ENCODE measurements at places on chromosomes 4 and X.
A peak's percentile ranks its signal among the peaks of the same experiment; 100 is the strongest.

DNA sequence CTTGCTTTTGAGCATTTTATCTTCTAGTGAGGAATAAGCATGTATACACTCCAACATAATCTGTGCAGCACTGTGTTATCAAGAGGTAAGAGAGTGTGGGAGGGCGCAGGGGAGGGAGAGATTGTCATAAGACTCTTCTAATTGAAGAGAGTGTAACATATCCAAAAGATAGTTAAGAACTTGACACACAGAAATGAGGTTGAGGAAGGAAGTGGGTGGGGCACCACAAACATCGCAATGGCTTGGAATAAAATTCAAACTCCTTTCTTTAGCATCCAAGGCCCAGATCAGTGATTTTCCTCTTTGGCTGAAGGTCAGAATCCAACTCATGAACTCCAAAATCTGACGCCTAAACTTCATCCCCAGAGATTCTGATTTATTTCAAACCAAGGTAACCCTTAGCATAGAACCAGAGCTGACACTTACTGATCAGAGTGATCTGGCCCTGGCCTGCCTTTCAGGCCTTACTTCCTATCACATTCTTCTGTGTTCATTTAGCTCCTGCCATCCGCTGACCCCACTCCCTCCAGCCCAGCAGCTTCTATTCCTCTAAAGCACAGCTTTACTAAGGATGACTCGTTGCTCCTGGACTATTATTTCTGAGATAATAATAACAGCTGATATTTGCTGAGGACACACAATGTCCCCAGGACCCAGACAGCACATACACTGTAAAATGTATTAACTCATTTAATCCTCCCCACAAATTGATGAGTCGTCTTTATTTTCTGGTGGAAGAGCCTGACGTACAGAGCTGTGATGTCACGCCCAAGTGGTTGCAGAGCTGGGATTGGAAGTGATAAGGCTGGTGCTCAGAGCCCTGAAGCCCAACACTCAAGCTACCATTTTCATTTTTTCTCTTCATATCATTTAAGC lies 10.6 kb upstream of the CTSO start:
- DNase-seq, result no peak

- no peak for DNase-seq
Observed at GRCh38 chr4:91113130-91113706, 986.0 kb downstream of the CCSER1 start.

GRCh38 chr4:147984065-147984777 lies 252.3 kb downstream of the ARHGAP10 start:
- no peak for DNase-seq

- DNase-seq, result no peak
Observed at GRCh38 chr4:46947541-46947940, 38.5 kb upstream of the COX7B2 start.

- DNase-seq, result no peak
Observed at GRCh38 chrX:96170626-96171025, 514.0 kb upstream of the DIAPH2 start.

DNA sequence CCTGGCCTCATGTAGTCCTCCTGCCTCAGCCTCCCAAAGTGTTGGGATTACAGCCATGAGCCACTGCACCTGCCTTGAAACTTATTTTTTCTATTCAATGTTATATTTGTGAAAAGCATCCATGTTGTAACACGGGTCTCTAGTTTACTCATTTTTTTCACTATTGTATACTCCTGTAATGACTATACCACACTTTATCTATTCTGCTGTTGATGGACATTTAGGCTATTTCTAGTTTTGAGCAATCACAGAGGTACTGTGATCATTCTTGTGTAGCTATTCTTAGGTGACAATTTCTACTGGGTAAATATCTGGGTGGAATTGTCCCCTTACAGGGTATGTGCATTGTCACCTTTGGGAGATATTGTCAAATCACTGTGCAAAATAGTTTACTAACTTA lies 3.6 kb downstream of the DRP2 start:
- no peak for DNase-seq

GRCh38 chrX:10557166-10557565 lies 63.2 kb downstream of the MID1 start:
- DNase-seq, result no peak

DNA sequence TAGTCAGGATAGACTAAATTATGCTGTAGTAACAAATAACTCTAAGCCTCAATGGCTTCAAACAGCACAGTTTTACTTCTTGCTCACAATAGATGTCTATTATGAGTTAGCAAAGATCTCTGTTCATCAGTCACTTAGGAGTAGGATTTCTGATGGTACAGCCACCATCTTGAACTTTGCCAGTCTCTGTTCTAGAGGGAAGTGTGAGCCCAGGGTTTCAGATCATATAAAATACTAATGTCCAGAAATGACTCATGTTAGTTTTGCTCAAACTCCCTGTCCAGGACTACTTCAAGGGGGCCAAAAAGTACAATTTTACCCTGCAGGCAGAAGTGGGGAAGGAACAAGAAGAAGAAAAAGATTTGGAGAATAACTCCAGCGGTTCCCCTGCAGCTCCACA lies 77.1 kb upstream of the LSM6 start:
- DNase-seq, result no peak

DNA sequence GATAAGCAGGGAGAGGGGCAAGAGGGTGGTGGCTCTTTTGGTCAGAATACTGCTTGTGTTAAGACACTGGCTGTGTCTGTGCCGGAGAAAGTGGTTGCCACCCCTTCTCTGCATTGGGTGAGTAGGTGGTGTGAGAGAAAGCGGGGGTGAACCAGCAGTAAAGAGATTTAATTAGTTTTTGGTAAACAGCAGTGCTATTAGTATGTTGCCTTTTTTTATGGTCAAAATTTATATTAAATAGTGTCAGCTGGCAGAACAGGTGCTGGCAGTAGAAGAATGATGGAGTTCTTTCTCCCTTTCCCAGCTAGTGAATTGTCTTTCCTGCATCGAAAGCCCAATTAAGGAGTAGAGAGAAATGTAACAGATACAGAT lies 181.6 kb downstream of the LARP7 start:
- DNase-seq, result peak; percentile 26

DNA sequence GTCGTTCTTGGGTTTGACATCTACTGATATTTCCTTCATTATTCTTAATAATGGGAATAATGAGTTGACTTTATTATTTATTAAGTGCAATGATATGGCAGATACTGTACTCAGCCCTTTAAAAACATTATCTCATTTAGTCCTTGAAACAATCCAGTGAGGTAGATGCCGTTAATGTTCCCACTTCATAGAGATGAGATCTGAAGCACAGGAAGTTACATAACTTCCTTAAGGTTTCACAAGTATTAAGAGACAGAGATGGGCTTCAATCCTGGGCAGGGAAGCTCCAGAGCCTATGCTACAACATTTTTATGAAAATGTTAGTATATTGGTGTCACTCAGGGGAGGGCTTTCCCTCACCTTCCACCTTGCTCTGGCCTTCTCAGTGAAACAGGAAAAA lies 9.7 kb upstream of the KLHL13 start:
- DNase-seq, result no peak

DNA sequence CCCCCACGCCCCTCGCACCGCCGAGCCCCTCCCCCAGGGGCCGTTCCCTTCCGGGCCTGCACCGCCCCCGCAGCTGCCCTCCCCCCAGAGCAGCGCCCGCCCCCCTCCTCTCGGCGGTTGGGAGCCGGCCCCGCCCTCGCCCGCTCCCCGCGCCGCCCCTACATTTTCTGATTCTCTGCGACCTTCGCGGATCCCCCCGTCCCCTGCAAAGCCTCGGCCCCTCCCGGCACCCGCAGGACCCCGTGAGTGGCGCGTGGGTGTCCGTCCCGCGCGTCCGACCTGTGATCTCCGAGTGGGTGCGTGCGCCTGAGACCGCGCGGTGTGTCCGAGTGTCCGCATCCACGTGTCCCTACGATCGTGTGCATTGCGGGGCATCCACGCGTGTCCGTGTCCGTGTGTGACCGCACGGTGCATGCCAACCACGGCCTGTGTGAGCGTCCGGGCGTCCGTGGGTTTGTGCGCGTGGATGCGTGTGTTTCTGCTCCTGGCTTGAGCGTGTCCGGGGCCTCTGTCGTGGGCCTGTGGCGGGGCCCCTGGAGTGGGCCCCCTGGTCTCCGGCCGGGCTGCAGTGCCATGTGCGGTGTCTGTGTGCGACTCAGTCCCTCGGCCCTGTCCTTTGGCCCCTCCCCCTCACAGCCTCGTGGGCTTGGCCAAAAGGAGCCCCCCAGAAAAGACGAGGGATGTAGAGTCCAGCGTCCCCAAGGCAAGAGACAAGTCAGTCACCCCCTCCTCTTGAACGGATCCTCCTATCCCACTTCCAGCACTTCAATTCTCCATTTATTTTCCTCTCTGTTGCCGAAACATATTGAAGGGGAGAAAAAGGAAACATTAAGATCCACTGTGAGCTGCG lies 8.8 kb upstream of the NKX1-1 start:
- peak; percentile 10 for DNase-seq

DNA sequence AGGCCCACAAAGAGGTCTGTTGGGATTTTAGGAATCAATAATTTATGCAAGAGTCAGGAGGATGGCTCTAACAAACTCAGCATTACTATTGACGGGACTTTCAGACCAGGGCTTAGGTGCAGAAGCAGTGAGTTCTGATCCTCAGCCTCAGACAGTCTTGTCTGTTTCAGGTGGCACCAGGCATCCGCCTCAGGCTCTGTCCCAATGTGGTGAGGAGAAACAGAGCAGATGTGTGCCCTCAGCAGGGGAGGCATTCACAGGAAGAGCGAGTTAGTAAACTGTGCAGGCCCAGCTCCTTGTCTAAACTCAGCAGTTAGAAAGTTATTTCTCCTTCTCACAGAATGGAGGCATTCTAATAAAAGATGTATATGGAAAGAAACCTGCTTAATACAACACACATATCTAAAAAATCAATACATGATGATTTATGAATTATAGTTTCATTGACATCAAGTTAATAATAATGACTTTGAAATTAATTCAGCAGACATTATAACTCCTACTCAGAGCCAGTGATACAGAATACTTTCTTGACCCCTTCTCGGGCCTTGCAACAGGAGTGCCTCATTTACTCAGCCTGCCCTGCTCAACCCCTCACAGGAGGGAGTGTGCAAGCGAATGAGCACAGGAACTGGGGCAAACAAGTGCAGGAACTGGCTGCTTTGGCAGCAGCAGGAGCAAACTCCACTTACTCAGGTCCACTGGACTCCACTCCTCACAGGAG lies 202.8 kb upstream of the SMIM31 start:
- DNase-seq, result no peak

GRCh38 chr4:159505266-159505975 lies 402.5 kb downstream of the RAPGEF2 start:
- DNase-seq, result no peak

DNA sequence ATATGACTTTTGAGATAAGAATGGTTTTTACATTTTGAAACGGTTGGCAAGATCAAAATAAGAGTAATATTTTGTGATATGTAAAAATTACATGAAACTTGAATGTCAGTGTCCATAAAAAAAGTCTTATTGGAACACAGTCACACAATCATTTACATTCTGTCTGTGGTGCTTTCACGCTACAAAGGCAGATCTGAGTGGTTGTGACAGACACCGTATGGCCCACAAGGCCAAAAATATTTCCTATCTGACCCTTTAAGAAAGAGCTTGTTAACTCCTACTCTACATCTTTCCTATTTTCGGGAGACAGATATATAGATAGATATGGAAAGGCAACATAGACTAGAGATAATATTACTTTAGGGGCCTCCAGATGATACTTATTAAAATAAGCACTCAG lies 101.9 kb downstream of the EFHC2 start:
- DNase-seq, result no peak

- DNase-seq, result no peak
Observed at GRCh38 chr4:13455411-13455810, 28.7 kb downstream of the RAB28 start.

DNA sequence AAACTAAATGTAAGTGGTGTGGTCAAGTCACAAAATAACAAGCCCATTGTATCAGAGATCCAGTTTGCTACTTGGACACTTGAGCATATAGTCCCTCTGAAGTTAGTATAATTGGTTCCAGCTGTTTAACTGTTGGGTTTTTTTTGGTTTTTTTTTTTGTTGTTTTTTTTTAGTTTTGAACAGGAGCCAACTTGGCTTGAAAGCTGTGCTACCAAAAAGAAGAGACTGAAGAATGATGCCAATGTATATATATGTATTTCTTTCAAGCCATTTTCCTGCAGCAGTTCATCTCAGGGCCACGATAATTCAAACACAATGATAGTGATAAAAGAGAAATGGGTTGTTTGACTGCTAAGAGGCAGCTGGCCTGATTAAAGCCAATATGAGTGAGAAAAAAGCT lies 138.3 kb downstream of the PCDH18 start:
- DNase-seq, result no peak

DNA sequence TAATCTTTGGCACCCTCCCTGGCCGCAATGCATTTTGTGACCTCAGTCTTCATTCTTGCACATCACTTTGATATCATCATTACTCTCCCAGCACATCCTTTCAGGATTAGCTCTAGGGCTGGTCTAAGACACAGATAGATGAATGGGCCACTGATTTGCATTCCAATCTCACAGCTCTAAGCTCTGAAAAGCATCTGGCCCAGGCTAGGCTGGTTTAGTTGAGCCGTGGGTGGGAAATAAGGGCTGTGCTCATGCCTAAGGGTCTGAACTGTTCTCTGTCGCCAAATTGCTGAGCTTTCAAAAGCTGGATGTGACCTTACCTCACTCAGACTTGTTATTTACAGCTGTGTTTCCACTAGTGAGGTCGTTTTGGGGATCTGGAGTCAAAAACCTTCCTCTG lies 30.0 kb upstream of the SLC9A7 start:
- DNase-seq, result no peak

DNA sequence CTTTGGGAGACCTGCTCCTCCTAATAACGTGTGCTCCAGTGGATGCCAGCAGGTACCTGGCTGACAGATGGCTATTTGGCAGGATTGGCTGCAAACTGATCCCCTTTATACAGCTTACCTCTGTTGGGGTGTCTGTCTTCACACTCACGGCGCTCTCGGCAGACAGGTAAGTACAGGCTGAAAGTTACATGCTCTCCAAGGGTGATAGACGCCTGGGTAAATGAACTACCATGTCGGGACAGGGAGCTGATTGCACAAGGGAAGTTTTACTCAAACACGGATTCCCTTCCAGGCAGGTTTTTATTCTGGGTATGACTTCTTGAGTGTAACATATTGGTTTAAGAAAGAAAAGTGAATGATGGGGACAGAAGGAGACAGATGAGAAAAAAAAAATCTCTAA lies 836 bp downstream of the GRPR start:
- no peak for DNase-seq

DNA sequence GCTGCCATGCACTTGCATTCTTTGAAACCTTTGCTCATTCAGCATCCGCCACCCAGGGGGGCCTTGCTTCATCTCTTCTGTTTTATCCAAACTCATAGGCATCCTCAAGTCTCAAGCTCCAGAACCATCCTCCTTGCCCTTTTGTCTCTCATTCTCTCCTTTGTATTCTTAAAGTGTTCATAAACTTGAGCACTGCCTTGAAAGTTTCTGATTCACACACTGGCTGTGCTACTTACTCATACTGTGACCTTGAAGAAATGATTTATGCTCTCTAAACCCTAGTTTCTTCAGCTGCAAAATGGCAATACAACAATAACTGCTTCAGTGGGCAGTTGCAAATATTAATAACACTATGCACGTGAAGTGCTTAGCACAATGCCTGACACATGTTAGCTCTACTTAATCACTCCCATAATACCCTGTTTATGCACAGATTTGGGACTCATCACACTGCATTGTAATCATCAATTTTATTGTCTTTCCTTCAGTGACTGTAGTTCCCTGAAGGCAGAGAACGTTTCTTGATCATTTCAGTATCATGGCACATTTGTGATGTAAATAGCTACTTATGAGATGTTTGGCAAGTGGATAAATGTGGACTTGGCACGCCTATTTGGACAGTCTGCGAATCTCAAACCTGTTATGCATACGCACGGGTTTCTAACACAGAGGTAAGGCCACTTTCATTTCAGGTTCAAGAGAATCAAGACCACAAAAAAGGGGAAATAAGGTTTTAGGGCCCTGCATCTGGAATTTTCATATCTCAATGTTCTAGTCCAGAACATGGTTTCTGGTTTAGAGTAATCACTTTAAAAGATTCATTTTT lies 291.0 kb downstream of the LDB2 start:
- DNase-seq, result no peak

Measured in right hindlimb (tissue), 1 donor.